ENCODE measurements at places on chromosomes 3 and 15. TPM values are rescaled to one million over a fixed set of nuclear protein-coding genes. Genes with fewer than 3 reads are reported as not detected.
A peak's percentile ranks its signal among the peaks of the same experiment; 100 is the strongest.

CLDN18 gene
- total RNA-seq: not detected

SAMD7 gene
- not detected for total RNA-seq

CLDN16 gene
- not detected for total RNA-seq

DZIP3 gene
- 21.8 TPM for total RNA-seq

RAD18 gene
- 50.3 TPM for total RNA-seq

ST8SIA2 gene
- total RNA-seq: not detected

ENTPD3 gene
- not detected for total RNA-seq

IL5RA gene
- not detected for total RNA-seq

GOLGA8J gene
- total RNA-seq: 0.38 TPM

DNA sequence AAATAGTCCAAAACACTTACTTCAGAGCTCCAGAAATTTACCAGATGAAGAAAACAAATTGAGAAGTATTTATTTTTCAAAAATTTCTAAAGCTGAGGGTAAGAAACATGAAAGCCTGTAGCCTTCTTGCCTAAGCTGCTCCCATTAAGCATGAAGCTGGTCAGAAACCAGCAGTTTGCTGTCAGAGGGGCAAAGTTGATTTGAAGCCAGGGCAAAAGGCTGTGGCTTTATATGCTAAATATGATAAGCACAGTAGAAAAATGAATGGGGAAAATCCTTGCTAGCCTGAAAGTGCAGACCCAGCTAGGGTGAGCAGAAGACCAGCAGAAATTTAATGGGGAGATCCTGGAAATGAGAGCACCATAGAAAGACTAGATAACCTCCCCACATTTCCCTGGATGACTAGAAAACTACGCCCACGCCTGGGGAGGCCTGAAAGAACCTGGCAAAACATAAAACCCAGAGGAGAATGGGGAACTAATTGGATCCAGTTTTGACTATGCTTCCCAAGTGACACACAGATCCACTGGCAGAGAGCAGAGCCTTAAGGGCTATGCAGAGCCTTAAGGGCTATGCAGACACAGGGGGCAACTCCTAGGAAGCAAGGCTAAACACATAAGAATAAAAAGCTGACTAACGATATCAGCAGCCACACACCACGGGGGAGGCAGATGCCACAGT is 43.0 kb upstream of the HEG1 start:
- no peak for DNase-seq
- no peaks in the 10 kb centered on the region for H3K4me1 ChIP-seq
- H3K27me3 ChIP-seq: peaks cover 8% of the 10 kb centered on the region
- peaks cover 3% of the 10 kb centered on the region for H3K36me3 ChIP-seq
- no peak overlapping the region for H3K4me3 ChIP-seq
- H3K27ac ChIP-seq: no peak overlapping the region

- H3K4me3 ChIP-seq: no peak overlapping the region
- peaks cover 28% of the 10 kb centered on the region for H3K4me1 ChIP-seq
- no peak overlapping the region for H3K27ac ChIP-seq
- no peaks in the 10 kb centered on the region for H3K36me3 ChIP-seq
Observed at GRCh38 chr3:172154768-172155664, 115.6 kb downstream of the FNDC3B start.

DNA sequence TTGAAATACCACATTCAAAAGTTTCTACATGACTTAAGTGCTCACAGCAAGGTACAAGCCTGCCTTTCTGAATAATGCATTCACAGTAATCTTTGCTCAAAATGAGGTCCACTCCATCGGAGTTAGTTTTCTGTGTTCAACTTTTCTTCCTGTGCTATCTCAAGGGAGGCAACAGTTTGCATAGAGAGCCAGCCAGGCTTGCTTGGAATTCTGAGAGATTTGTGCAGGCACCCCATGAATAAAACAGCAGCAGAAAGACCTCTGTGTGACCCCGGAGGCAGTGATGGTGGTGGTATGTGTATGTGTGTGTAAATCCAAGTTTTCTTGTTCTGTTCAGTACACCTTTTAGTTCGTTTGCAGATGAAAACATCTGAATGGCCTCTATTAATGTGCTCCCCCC is 124.0 kb downstream of the ADAMTS9 start:
- DNase-seq: no peak
- no peak overlapping the region for H3K4me3 ChIP-seq
- no peak overlapping the region for H3K27ac ChIP-seq
- no peaks in the 10 kb centered on the region for H3K4me1 ChIP-seq

GRCh38 chr3:114449271-114450007 is 155.6 kb downstream of the TIGIT start:
- no peaks in the 10 kb centered on the region for H3K36me3 ChIP-seq
- no peak overlapping the region for H3K27ac ChIP-seq
- H3K4me3 ChIP-seq: no peak overlapping the region
- H3K27me3 ChIP-seq: peaks cover 1% of the 10 kb centered on the region
- DNase-seq: no peak
- H3K4me1 ChIP-seq: peaks cover 13% of the 10 kb centered on the region

DNA sequence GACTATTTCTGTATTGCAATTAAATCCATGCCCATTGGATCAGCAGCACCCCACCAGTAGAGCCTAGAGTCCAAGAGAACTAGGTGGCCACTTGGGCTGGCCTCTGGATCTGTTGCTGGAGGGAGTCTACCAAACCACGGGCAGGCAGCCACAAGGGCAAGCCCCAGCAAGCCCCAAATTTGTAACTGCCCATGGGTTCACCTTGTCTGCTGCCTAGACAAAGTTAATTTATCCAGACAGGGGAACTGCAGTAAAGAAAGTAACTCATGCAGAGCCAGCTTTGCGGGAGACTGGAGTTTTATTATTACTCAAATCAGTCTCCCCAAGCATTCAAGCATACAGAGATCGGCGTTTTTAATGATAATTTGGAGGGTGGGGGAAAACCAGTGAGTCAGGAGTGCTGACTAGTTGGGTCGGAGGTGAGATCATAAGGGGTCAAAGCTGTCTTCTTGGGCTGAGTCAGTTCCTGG is 74.0 kb upstream of the TERB2 start:
- DNase-seq: peak; percentile 76
- H3K36me3 ChIP-seq: peaks cover 8% of the 10 kb centered on the region
- H3K27ac ChIP-seq: peak overlapping the region; percentile 73

DNA sequence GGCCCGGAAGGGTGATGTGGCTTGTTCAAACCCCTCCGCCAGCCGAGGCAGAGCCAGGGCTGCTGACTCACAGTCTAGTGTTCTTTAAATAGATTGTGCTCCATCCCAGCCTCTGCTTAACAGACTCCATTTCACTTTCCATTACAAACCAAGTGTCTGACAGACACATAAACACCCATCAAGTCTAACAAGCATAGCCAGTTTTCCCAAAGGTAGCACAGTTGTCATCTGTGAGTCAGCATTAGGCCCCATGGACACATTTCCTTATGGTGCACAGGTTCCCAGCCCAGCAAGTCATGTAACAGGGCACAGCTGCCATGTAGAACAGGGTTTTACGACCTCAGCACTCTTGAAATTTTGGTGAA is 109.9 kb upstream of the RAP2B start:
- DNase-seq: no peak
- no peaks in the 10 kb centered on the region for H3K36me3 ChIP-seq
- H3K4me1 ChIP-seq: no peaks in the 10 kb centered on the region
- H3K27me3 ChIP-seq: peaks cover 1% of the 10 kb centered on the region
- H3K4me3 ChIP-seq: no peak overlapping the region

DNA sequence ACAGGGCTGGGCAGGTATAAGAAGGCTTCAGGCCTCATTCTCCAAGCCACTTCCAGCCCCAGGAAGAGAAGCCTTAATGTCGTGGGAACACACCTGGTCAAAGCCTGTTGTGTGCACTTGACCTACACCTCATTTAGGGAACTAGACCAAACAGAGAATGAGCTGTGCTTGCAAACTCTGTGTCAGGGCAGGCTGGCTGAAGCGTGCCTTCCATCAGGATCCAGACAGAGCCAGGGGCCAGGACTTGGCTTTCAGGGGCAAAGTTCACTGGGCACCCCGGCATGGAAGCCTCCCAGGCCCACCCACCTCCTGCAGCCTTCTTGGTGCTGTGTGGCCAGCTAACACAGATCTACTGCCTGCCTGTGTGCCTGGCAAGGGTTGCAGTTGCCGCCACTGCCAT is 11.5 kb downstream of the RBPMS2 start:
- H3K4me3 ChIP-seq: no peak overlapping the region
- no peaks in the 10 kb centered on the region for H3K4me1 ChIP-seq
- H3K27me3 ChIP-seq: no peaks in the 10 kb centered on the region
- H3K27ac ChIP-seq: no peak overlapping the region
- DNase-seq: no peak

- H3K4me1 ChIP-seq: peaks cover 79% of the 10 kb centered on the region
- H3K36me3 ChIP-seq: peaks cover 28% of the 10 kb centered on the region
- no peak overlapping the region for H3K27ac ChIP-seq
Observed at GRCh38 chr3:71707595-71707994, 17.6 kb downstream of the EIF4E3 start.

DNA sequence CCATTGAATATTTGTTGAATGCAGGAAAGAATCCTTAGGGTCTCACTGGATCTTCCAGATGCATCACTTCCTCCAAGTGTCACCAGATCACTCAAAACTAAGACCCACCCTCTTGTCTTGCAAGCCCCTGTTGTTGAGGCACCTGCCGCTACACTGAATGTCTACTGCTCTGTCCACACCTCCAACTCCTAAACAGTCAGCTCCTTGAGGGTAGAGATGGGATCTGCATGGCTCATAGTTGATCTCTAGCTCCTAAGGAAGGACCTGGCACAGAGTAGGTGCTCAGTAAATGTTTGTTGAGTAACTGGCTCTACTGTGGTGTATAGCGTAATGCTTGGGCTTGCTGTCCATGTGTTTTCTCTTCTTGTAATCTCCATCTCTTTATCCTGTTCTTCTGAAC is 8.8 kb downstream of the SLC6A20 start:
- no peaks in the 10 kb centered on the region for H3K4me1 ChIP-seq
- DNase-seq: no peak
- H3K27me3 ChIP-seq: peaks cover 2% of the 10 kb centered on the region
- no peak overlapping the region for H3K27ac ChIP-seq

- no peak overlapping the region for H3K27ac ChIP-seq
- peaks cover 3% of the 10 kb centered on the region for H3K4me1 ChIP-seq
- no peaks in the 10 kb centered on the region for H3K27me3 ChIP-seq
- no peak for DNase-seq
- no peak overlapping the region for H3K4me3 ChIP-seq
Observed at GRCh38 chr15:77352887-77353286, 67.0 kb downstream of the PEAK1 start.

- H3K4me3 ChIP-seq: no peak overlapping the region
- H3K36me3 ChIP-seq: no peaks in the 10 kb centered on the region
- H3K27me3 ChIP-seq: no peaks in the 10 kb centered on the region
- H3K4me1 ChIP-seq: no peaks in the 10 kb centered on the region
Observed at GRCh38 chr3:177263615-177264368, 66.5 kb upstream of the TBL1XR1 start.

DNA sequence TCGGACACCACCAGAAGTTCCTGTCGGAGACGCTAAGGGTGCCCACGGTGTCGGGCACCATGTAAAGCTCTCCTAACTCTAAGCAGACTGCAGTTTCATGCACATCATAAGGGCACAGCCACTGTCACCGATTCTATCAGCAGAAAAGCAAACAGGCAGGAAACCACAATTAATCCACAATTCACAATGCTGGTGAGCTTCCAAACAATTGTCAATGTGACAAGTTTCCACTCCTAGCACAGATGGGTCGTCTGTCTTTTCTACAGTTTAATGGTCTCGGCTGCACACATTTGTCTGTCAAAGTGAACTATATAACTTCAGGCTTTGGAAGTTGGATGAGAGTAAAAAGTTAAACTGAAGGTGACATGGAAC is 8.8 kb upstream of the OCA2 start:
- H3K27me3 ChIP-seq: peaks cover 20% of the 10 kb centered on the region
- peaks cover 12% of the 10 kb centered on the region for H3K36me3 ChIP-seq
- peak overlapping the region; percentile 77 for H3K4me3 ChIP-seq
- DNase-seq: no peak
- peaks cover 9% of the 10 kb centered on the region for H3K4me1 ChIP-seq
- no peak overlapping the region for H3K27ac ChIP-seq

DNA sequence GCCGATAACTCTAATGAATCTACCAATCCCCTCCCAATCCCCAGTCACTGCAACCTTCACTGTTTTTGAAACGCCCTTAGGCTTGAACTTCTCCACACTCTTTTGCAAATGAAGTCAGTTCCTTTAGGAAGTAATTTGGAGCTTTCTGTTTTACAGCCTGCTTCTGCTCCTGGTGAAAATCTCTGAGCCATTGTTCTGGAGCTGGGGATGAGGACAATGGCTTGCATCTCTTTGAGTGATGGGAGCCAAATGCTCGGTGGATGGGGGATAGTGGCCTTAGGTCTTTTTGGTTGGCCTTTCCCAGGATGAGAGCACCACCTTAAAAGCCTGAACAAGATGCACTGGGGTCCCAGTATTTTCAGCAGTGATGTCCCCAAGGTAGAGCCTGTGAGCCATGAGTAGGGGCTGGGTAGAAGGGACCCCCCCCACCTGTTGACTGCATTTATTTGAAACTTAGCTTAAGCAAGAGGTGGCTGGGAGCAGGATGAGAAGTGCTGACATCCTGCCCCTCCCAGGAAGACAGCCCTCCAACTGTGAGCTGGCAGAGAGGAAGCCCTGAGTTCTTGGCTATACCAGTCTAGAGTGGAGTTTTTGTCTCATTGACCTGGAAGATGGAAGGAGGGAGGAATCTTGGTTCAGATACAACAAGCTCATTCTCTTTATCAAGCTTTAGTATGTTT is 7.6 kb upstream of the MYO5C start:
- no peaks in the 10 kb centered on the region for H3K36me3 ChIP-seq
- H3K27me3 ChIP-seq: peaks cover 2% of the 10 kb centered on the region
- H3K4me1 ChIP-seq: peaks cover 6% of the 10 kb centered on the region
- no peak overlapping the region for H3K4me3 ChIP-seq
- DNase-seq: no peak

- H3K27ac ChIP-seq: no peak overlapping the region
- H3K27me3 ChIP-seq: no peaks in the 10 kb centered on the region
- H3K4me3 ChIP-seq: no peak overlapping the region
- H3K4me1 ChIP-seq: peaks cover 11% of the 10 kb centered on the region
Observed at GRCh38 chr3:81735334-81735733, 26.1 kb downstream of the GBE1 start.

DNA sequence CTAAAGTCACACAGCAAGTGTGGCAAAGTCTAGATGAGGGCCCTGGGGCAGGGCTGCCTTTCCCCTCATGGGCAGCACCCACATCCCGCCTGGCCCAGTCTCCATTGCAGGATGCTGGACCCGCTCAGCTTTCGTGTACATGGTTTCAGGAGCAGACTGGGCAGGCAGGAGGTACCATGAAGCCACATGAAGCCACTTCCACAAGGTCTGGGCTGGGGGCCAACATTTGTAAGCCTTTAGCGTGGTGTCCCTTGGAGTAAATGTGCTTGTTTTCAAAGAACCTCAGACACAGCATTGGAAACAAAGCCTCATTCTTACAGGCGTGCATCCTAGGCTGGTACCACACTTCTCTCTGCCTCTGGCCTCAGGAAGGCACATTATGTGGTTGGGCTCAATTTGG is 34.5 kb downstream of the UMPS start:
- H3K4me1 ChIP-seq: peaks cover 2% of the 10 kb centered on the region
- H3K27me3 ChIP-seq: no peaks in the 10 kb centered on the region
- no peak for DNase-seq
- no peaks in the 10 kb centered on the region for H3K36me3 ChIP-seq
- H3K27ac ChIP-seq: no peak overlapping the region

GRCh38 chr3:44923632-44924456 is 49.4 kb downstream of the TGM4 start:
- DNase-seq: no peak
- H3K27me3 ChIP-seq: no peaks in the 10 kb centered on the region
- no peaks in the 10 kb centered on the region for H3K4me1 ChIP-seq
- H3K4me3 ChIP-seq: no peak overlapping the region

GRCh38 chr15:92797168-92798052 is 102.7 kb upstream of the CHD2 start:
- H3K4me3 ChIP-seq: no peak overlapping the region
- H3K36me3 ChIP-seq: no peaks in the 10 kb centered on the region
- no peaks in the 10 kb centered on the region for H3K27me3 ChIP-seq
- DNase-seq: peak; percentile 46
- H3K4me1 ChIP-seq: peaks cover 4% of the 10 kb centered on the region

All from activated CD8-positive, alpha-beta T cell treated with anti-CD3 and anti-CD28 coated beads for 36 hours (primary cell).